ENCODE measurements at places on chromosomes 6 and 20.

GRCh38 chr6:30847971-30848436, 36.3 kb upstream of the DDR1 start:
- no peak for DNase-seq

DNA sequence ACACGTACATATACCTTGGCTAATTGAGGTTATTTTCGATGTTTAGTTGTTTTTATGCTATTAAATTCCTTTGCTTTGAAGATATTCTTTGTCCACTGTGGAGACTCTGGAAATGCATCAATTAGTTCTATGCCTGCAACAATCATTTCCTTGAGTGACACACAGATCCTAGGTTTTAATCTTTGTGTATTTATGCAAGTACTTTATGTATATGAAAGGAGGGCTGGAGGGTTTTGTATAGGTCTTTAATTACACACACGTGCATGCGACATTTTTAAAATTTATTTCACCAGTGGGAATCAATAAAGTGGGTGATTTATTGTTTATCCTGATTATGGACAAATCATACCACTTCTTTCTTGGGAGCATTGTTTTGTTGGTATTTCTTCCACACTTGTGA, 57.3 kb downstream of the ZFAND3 start:
- no peak for DNase-seq

GRCh38 chr20:21184819-21185218, 58.9 kb downstream of the KIZ start:
- DNase-seq, result no peak

- DNase-seq, result no peak
Observed at GRCh38 chr6:158030380-158031300, 49.0 kb downstream of the SYNJ2 start.

DNA sequence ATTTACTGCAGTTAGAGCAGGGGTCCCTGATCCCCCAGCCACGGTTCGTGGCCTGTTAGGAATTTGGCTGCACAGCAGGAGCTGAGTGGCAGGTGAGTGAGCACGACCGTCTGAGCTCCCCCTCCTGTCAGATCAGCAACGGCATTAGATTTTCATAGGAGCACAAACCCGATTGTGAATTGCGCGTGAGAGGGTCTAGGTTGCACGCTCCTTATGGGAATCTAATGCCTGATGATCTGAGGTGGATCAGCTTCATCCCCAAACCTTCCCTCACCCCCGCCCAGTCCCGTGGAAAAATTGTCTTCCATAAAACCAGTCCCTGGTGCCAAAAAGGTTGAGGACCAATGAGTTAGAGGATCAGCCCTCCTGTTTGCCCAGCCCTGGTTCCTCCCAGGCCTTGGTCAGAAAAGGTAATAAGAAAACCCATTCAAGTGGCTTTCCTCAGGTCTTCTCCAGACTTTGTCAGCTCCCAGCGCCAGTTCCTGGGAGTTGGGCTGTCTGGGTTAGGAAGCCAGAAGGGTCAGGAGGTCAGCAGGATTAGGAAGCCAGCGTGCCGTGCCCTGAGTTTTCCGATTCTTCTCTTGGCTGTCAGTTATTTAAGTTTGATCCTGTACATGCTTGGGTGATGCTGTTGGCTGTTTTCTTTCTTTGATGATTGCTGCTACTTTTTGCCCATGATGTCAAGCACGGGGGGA, 139.9 kb upstream of the PMEPA1 start:
- DNase-seq, result no peak

DNA sequence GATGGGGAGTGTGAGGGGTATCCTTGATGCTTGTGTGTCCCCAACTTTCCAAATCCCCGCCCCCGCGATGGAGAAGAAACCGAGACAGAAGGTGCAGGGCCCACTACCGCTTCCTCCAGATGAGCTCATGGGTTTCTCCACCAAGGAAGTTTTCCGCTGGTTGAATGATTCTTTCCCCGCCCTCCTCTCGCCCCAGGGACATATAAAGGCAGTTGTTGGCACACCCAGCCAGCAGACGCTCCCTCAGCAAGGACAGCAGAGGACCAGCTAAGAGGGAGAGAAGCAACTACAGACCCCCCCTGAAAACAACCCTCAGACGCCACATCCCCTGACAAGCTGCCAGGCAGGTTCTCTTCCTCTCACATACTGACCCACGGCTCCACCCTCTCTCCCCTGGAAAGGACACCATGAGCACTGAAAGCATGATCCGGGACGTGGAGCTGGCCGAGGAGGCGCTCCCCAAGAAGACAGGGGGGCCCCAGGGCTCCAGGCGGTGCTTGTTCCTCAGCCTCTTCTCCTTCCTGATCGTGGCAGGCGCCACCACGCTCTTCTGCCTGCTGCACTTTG, at the start of gene TNF:
TSS of gene TNF (plus strand) at position 231 of the 567 bp plus-strand sequence. CDS start at position 408, 177 bp downstream.
- peak; percentile 79 for DNase-seq

DNA sequence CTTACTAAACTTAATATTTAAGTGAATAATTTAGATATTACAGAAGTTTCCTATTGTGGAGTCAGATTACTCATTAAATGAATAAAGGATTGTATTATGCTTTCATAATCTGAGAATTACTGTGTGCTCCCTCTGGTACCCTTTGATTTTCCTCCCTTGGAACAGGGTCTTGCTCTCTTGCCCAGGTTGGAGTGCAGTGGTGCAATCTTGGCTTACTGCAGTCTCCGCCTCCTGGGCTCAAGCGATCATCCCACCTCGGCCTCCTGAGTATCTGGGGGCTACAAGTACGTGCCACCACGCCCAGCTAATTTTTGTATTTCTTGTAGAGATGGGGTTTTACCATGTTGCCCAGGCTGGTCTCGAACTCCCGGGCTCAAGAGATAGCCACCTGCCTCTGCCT, 9.6 kb downstream of the WTAP start:
- no peak for DNase-seq

DNA sequence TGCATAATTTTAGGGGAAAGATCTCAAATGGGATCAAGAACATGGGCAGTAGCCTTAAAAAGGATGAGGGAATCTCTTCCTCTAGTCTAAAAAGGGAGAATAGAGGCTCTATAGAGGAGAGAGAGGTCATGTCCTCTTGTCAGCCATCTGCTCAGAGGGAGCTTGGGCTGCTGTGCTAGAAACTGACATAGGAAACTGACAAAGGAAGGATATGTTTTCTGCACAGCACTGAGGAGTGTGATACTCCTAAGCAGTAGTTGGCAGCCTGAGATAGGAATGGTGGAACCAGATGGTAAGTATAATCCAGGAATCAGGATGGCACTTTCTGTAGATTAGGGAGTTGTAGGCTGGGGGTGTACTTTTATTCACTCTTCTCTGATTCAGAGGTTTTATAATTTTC, 59.2 kb downstream of the PTPRA start:
- DNase-seq, result no peak

DNA sequence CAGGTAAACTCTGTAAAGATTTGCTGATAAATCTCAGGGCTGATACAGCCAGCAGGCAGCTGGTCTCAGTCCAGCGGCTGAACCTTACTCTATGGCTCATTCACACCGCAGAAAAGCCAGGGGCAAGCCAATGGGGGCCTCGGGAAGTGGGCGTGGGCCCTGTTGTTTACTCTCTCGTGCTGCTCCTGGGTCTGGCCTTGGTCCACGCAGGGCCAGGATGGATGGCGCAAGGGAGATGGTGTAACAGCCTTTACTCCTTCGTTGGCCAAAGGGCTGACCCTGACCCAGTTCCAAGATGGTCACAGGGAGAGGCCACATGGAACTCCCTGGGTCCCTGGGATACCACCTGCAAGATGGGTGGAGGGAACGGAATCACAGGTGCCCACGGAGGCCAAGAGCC, 16.2 kb downstream of the KCNK17 start:
- DNase-seq, result no peak

DNA sequence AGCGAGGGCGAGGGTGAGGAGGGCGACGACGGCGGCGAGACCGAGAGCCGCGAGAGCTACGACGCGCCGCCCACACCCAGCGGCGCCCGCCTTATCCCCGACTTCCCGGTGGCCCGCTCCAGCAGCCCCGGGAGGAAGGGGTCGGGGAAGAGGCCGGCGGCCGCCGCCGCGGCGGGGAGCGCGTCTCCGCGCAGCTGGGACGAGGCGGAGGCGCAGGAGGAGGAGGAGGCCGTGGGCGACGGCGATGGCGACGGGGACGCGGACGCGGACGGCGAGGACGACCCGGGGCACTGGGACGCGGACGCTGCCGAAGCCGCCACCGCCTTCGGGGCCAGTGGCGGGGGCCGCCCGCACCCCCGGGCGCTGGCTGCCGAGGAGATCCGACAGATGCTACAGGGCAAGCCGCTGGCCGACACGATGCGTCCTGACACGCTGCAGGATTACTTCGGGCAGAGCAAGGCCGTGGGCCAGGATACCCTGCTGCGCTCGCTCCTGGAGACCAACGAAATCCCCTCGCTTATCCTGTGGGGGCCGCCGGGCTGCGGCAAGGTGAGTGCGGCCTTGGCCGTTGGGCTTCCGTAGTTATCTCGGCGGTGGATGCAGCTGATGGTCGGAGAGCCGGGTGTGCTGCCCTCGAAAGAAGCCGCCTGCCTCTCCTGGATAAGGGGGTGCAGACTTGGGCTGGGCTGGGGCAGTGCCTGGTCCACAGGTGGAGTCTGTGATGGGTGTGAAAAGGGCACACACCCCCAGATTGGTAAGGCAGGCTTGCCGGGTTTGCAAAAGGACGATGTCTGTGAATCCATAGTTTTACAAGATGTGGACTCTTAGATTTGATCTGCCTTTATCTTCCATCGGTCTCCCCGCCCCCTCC, 938 bp downstream of the WRNIP1 start:
- DNase-seq, result peak; percentile 20

Measured in stimulated activated CD8-positive, alpha-beta memory T cell treated with anti-CD3 and anti-CD28 coated beads, Interleukin-2, amount 100 ng/mL, for 48 hours (primary cell).